ENCODE measurements at places on chromosomes 3 and 15.

DNA sequence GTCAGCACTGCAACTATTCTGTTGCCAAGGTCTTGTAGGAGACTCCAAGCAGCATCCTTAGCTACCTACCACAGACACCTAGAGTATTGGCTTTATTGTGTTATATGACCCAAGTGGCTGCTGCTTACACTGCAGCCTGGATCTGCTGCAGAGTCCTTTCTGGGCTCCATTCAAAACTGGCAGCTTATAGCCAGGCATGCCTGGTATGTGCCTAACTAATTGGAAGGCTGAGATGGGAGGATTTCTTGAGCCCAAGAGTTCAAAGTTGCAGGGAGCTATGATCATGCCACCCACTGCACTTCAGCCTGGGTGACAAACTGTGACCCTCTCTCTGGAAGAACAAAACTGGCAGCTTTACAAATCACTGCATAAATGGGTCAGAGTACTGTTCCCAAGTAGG, 8.6 kb downstream of the NDUFB4 start:
- DNase-seq, result no peak

- no peak for DNase-seq
Observed at GRCh38 chr15:84871428-84871985, 13.0 kb upstream of the SLC28A1 start.

DNA sequence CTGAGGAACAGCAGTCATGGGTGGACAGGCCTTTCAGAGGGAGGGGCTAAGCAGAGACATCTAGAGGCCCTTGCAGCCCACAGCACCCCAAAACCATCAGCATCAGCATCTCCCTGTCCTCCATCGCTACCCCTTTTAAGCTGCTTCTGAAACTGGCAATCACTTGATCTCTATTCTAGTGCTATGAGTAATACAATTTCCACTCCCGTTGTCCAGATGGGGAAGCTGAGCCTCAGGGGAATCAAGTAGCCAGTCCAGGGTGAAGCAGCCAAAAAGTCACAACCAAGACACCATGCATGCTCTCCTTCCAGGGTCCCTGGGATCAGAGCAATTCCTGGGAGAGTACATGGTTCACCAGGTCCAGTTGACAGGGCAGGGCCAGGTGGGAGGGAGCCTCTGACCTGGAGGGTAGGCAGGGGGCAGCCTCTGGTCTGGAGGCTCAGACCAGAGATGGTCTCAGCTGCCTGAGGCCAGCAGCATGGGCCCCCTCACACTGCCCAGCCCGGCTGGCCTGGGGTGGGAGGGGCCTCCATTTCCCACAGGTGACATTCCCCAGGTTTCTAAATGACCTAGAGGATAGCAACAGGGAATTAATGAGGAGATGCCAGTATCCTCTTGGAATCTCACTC, 30.0 kb downstream of the KLHL25 start:
- no peak for DNase-seq

GRCh38 chr3:139897759-139898158, 37.2 kb upstream of the CLSTN2 start:
- no peak for DNase-seq

- DNase-seq, result no peak
Observed at GRCh38 chr3:112114576-112115160, 18.4 kb downstream of the GCSAM start.

DNA sequence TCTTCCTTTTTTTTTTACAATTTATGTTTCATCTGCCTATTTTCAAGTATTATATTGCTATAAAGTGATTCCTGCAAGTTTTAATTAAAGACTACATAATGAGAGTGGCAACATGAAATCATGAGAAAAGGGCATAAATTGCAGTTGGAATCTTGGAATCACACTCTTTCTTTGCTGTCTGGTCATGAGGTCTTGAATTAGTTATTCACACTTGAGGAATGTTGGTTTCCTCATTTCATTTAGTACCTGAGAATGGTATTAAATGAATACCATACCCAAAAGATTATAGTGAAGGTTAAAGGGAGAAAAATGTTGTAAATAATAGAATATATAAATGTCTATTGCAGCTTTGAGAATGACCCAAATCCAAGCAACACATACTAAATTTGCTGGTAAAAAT, 25.8 kb upstream of the CNTN3 start:
- no peak for DNase-seq
